Activated CD8-positive, alpha-beta memory T cell treated with anti-CD3 and anti-CD28 coated beads for 1 hour (primary cell): ENCODE measurements at places on chromosomes 13 and 19.

GRCh38 chr13:50518131-50518530 lies 325.4 kb downstream of the DLEU7 start:
- DNase-seq: no peak

DNA sequence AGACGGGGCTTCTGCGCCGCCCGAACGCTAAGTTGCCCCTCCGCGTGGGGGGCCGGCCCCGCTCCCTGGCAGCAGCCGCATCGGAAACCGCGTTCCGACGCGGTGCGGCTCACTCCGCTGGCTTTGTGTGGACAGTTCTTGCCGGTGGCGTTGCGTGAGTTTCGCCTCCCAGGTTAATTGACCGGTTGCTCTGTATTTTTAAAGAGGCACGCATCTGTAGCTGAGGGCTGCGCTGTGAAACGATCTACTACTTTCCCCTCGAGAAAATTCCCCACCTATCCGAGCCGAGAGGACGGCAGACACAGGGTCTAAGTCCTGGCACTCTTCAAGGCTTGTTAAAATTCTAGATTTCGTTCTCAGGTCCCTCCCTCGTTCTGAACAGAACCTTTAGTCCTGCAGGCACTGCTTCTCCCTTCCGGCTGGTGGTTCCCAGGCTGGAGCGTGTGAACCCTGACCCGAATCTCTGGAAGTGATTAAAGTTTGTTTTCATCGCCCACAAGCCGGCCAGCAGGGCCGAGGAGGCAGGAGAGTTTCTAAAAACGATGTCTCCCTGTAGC lies 933 bp downstream of the ARHGEF7 start:
- DNase-seq: no peak

GRCh38 chr13:48979892-48980291 lies 4.2 kb downstream of the FNDC3A start:
- no peak for DNase-seq

DNA sequence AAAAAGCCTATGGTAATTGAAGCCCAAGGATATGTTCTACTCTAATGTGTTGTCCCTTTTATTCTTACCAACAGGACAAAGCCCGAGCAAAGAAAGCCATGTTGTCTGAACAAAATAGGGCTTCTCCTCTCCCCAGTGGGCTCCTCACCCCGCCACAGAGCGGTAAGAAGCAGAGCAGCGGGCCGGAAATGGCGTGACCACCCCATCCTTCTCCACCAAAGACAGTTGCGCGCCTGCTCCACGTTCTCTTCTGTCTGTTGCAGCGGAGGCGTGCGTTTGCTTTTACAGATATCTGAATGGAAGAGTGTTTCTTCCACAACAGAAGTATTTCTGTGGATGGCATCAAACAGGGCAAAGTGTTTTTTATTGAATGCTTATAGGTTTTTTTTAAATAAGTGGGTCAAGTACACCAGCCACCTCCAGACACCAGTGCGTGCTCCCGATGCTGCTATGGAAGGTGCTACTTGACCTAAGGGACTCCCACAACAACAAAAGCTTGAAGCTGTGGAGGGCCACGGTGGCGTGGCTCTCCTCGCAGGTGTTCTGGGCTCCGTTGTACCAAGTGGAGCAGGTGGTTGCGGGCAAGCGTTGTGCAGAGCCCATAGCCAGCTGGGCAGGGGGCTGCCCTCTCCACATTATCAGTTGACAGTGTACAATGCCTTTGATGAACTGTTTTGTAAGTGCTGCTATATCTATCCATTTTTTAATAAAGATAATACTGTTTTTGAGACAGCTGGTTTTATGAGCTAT lies 12.0 kb downstream of the CCNE1 start:
- no peak for DNase-seq
